Cortex of kidney (tissue), 1 donor: ENCODE measurements at places on chromosomes 6 and 20.

DNA sequence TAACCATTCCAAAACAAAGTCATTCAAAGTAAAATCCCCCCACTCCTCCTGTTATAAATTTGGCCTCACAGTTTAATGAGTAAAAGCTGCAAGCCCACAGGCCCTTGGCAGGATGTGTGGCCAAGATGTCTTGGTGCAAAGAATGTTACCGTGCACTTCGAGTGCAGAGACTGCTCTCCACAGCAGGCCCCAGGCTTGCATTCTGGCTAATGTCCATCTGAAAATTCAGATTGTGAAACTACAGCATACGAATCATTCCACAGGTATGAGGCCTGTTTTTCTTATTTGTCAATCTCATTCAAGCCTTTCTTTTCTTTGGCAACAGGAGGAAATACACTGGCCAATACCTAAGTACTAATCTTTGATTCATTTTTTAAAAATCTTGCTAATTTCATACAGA lies 7.1 kb downstream of the RPS6KA2 start:
- DNase-seq = no peak

DNA sequence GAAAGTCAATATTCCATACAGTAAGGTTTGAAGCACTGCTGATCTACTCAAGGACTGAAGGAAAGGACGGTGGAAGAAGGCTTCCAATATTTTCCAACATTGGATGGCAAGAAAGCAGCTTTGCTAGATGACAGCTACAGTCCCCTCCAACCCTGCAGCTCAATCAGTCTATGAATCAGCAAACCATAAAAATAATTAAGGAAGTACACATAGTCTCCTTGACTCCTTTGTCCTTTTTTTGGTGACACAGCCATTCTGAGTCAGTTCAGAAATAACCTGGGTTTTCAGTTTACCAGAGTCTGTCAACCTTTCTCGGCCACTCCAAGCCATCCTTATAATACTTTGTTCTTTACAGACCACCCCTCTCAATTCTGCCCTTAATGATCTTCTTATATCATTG lies 232.5 kb downstream of the IBTK start:
- no peak for DNase-seq

GRCh38 chr20:44034965-44035635 lies 120.4 kb downstream of the TOX2 start:
- no peak for DNase-seq

DNA sequence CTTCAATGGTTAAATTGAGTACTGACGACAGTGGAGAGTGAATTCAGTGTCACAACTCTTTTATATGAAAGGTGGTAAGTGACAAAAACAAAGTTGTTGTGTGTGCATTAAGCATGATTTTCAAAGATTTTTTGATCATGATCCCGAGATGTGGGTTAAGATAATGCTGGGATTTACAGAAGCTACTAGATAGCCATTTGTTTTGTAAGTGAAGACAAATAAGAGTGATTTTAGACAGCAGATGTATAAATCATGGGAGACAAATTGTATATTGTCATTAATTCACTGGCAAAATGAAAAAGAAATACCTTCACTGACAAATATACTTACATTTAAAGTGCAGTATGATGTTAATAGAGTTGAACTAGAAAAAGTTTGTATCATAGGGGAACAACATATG lies 6.1 kb downstream of the ADGRB3 start:
- DNase-seq = no peak

DNA sequence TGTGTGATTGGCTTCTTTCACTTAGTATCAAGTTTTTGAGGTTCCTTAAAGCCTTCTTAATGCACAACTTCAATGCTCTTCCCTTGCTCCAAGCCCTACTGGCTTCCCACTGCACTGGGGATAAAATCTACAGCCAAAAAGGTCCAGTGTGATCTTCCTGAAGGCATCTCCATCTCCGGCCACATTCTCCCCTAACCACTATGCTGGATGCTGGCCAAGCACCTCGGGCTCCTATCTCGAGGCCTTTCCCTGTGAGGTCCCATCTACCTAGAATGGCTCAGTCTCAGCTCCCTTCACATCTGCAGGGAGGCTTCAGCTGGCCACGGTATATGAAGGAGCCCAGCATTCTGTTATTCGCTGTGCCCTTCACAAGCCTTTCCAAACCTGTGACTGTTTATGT lies 48.1 kb downstream of the CNKSR3 start:
- no peak for DNase-seq

DNA sequence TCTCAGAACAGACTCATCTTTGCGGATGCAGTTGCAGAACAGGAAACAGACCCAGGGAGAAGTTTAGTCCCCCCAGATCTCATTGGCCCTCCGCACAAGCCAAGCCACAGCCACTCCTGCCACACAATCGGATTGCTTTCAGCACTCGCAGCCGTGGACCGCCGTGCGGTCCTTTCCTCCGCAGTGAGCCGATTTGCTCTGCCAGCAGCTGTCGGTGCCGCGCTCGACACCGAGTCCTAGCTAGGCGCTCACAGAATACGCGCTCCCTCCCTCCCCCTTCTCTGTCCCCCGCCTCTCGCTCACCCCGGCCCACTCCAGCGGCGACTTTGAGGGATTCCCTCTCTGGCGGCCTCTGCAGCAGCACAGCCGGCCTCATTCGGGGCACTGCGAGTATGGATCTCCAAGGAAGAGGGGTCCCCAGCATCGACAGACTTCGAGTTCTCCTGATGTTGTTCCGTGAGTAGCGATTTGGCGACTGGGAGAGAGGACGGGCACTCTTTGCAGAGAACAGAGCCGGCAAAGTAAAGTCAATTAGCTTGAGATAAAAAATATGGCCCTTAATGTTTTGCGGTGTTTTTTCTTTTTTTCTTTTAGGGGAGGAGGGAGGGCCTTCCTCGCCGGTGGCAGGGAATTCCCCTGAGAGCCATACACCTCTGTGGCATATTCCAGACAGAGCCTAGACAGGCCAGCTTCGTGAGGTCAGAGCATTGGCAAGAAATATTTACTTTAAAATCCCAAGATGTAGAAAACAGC lies at the start of gene LAMP5:
LAMP5 (plus strand) TSS at position 130 of the 753 bp plus-strand sequence; CDS start at position 393, 263 bp downstream.
- no peak for DNase-seq

GRCh38 chr6:143928853-143929252 lies 64.6 kb downstream of the ZC2HC1B start:
- DNase-seq = no peak

DNA sequence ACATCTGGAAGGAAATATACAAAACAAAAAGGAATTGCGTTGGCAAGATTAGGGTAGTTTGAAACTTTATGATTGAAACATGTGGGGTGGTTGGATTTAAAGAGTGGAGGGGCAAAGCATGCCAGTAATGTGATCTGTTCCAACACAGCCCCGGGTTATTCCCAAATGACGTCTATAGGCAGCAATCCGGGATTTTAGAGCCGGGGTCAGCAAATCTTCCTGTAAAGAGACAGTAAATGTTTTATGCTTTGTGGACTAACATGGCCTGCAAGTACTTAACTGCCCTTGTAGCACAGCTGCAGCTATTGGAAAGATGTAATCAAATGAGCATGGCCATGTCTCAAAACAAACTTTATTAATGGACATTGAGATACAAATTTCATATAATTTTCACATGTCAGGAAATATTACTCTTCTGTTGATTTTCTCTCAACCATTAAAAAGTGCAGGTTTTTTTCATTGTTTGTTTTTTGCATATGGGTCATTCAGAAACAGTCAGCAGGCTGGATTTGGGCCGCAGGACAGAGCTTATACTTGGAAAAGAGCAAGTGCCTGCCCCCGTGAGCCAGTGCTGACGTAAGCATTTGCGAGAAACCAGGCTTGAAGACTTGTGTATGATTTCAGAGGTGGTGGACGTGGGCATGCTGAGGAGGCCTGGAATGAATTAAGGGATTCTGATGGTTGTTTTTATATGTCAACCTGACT lies 136.5 kb downstream of the DOK5 start:
- no peak for DNase-seq

DNA sequence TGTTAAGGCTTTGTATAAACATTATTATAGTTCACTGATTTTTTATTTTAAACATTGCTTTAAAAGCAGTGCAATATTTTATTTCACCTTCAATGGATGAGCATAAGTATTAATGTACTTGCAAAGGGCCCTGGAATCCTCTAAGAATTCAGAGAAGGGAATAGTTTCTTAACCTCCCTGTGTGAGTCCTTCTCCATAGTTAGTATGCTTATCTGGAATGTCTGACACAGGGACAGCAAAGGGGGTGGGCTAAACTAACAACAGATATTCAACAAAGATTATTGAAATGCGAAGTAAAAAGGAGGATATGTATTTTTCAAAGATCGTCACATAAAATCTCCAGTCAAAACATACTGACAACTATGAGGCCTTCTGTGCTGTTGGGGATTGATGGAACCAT lies 300.4 kb downstream of the CENPW start:
- DNase-seq = no peak

GRCh38 chr6:149628875-149629510 lies 19.5 kb downstream of the KATNA1 start:
- no peak for DNase-seq

- DNase-seq = no peak
These were observed 12.1 kb downstream of the MYB start for GRCh38 chr6:135193221-135193620.

- no peak for DNase-seq
These were observed 17.4 kb downstream of the ADGRF4 start for GRCh38 chr6:47715782-47716181.

DNA sequence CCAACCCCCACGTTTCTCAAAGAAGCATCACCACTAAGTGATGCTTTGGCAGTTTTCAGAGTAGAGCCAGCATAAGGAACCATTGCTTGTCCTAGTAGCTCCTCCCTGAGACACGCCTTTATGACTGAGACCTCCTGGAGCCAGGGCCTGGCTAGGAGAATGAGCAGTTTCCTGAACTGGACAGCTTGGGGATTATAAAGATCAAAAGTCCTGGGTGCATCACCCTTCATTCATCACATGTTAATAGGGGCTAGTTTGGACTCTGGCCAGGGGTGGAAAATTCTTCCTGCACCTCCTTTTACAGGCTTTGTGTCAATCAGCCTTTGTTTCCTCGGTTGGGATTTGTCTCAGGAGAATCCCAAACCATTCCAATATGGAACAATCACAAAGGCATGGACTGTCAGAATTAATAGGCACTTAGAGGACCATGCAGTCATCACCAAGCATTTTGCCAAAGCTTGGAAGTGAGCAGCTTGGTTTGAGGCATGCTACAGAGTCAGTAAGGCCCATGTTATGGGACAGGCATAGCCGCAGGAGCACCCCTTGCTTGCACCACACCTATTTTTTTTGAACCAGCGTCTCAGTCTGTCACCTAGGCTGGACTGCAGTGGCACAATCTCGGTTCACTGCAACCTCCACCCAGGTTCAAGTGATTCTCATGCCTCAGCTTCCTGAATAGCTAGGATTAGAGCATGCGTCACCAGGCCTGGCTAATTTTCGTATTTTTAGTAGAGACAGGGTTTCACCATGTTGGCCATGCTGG lies 64.9 kb upstream of the TGM3 start:
- no peak for DNase-seq

DNA sequence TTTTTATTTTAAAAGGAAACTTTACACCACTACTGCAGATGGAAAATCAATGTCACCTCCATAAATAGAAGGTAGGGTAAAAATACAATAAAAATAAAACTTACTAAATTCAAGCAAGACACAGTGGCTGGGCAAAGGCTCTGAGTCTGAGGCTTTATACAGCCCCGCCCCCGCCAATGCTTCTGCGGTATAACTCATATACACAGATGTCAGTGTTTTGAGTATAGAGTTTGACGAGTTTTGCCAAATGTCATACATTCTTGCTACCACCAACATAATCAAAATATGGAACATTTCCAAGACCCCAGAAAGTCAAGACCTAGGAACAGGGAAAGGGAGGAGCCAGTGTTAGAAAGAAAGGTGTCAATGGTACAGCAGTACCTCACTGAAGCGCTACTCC lies 12.8 kb downstream of the NFATC2 start:
- no peak for DNase-seq
